ENCODE measurements at places on chromosomes 2 and 18.
A peak's percentile ranks its signal among the peaks of the same experiment; 100 is the strongest.

DNA sequence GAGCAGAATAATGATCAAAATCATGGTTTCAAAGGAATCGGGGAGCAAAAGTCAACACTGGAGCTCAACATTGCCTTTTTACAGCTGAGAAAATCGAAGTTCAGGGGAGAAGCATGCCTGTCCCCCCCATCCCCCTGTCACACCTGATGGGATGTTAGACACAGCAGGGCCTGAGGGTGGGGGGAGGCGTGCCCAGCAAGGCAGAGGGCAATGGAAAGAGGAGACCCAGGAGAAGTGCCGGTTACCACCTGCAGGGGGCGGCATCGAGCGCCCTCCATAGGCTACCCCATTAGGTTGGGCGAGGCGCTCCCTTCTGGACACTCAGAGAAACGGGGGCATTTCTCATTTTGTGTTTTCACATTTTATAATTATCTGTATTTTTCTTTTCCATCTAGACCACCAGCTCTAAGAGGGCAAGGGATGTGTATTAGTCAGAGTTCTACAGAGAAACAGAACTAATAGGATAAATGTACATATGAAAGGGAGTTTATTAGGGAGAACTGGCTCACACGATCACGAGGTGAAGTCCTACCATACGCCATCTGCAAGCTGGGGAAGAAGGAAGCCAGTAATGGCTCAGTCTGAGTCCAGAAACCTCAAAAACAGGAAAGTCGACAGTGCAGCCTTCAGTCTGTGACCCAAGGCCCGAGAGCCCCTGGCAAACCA, 271.3 kb downstream of the LRATD1 start:
- DNase-seq = peak; percentile 2

DNA sequence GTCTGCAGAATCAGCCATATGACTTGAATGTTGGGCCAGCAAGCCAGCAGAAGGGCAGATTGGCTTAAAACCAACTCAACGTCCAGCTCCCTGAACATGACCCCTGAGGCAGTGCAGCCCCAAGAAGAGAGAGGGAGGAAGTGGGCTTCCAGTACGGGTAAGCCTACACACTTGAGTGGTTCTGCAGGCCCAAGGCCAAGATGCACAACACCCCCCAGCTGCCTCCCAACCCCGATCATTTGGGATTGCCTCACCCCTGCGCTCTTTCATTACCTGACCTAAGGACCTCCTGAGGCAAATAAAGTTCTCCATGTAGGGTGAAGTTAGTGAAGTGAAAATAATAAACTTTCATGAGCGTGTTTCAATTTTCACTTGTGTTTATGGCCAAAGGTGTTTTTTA, 536.0 kb downstream of the TNS1 start:
- DNase-seq = no peak

- DNase-seq = no peak
Measured at GRCh38 chr2:152910970-152911369, 192.6 kb downstream of the ARL6IP6 start.

DNA sequence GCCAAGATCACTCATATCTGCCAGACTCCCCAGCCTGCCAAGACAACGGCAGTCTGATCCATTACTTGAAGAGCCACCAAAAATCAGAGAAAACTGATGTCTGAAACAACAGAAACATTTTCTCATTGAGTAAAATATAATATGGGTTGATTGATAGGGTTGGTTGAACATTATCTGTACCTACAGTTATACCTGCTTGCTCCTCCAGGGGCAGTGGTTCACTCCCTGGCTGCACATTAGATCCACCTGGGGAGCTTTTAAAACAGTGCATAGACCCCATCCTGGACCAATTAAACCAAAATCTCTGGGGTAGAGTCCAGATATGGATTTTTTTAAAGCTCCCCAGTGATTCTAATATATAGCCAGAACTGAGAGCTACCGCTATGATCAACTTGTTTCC, 43.6 kb upstream of the SLC14A2 start:
- DNase-seq = no peak

GRCh38 chr2:28577791-28578680, 82.2 kb downstream of the PLB1 start:
- no peak for DNase-seq

GRCh38 chr18:78367996-78368395, 611.6 kb upstream of the SALL3 start:
- no peak for DNase-seq

DNA sequence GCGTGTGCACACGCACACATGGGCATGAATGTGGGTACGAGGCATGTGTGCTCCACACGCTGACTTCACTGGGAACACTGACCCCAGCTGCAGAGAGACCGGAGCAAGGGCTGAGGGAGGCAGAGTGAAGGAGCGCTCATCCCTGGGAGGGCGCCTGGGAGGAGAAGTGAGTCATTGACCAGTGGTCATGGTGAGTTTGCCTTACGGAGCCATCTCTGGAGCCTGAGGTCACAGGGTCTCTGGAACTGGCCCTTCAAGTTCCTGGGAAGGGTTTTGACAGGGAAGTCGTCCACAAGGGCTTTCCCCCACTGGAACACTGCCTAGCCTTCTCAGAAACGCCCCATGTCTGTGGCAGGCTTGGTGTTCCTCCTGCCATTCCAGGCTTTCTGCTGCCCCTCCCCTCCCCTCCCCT, 14.3 kb upstream of the TMEM185B start:
- DNase-seq = no peak

DNA sequence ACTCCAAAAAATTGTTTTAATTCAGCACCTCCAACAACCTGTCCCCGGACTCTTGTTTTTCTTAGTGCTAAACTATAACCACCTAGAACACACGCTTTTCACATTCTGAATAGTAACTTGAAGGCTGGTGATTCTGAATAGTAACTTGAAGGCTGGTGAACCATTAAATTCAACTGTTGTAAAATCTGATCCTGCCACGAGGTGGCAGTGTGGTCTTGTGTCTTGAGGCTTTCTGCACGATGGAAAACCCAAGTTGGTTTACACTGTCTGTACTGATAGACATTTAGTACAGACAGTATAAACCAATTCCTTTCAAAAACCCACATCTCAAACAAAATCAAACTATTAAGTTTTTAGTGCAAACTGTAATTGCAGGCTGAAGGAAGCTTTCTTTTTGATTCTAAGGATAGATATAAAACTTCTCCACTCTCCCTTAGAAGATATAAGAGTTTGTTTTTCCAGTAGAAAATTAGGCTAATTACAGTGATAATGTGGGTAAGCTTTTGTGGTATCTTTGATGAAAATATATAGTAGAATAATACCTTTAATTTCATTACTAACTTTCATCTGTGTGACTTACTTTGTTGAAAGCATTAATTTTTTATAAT, 57.6 kb downstream of the VAPA start:
- DNase-seq = peak; percentile 68

DNA sequence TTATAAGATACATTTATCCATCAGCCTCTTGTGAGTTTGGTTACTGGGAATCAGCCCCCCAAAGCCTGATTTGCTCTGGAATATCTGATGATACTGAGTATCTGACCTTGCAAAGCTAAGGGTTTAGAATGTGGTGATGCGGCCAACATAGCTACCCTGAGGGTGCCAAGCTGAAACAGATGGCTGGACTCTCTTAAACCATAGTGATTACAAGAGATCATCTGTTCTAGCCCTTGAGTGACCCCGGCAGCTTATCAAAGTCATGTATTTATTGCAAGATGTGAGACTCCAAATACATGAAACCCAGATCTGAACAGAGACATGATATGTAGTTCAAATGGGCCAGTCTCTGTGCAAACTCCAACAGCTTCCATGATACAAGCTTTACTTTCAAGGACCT, 78.2 kb upstream of the CABLES1 start:
- no peak for DNase-seq

All from CD4-positive, alpha-beta T cell treated with Interleukin-1 beta for 1 hour (primary cell).